Natural killer cell (primary cell): ENCODE measurements at places on chromosomes 1 and 21. TPM values are rescaled to one million over a fixed set of nuclear protein-coding genes. Genes with fewer than 3 reads are reported as not detected.
A peak's percentile ranks its signal among the peaks of the same experiment; 100 is the strongest.

DNA sequence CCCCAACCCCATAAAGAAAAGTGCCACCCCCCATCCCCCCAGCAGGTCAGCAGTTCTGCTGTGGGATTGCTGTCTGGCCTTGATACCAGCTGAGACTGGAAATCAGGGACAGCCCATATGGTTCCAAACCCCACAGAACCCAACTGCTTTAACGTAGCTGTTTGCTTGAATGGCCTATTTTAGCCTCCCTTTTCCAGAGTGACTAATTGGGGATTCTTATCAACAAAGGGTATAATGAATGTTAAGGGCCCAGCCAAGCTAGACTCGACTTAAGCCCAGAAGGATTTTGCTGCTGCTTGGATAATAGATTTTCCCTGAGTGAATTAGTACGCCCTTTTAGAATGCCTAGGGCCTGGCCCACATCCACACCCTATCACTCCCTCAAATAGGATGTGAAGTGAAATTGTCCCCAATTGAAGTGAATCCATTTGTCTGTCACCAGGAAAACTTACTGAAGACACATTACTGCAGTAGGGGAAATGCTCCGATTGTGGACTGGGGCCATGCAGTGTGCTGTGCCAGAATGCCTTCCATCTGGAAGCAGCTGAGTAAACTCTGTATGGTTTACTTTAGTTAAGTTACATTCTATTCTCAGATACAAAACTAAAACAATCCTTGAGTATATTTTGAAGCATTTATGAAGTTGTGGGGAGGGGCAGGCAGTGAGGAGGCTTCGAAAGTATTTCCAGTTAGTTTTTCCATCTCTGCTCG is 156.9 kb downstream of the DHRS3 start:
- no peaks in the 10 kb centered on the region for H3K27me3 ChIP-seq
- no peak overlapping the region for H3K4me3 ChIP-seq
- peaks cover 28% of the 10 kb centered on the region for H3K36me3 ChIP-seq
- DNase-seq: no peak
- no peak overlapping the region for H3K27ac ChIP-seq

CDA gene
- not detected for total RNA-seq

BCL2L15 gene
- 0.88 TPM for total RNA-seq

GRCh38 chr1:112923959-112924349 is 32.0 kb downstream of the SLC16A1 start:
- H3K27ac ChIP-seq: no peak overlapping the region
- H3K4me1 ChIP-seq: no peaks in the 10 kb centered on the region
- no peak overlapping the region for H3K4me3 ChIP-seq
- H3K27me3 ChIP-seq: no peaks in the 10 kb centered on the region
- H3K36me3 ChIP-seq: no peaks in the 10 kb centered on the region
- no peak for DNase-seq

- H3K4me3 ChIP-seq: no peak overlapping the region
- no peaks in the 10 kb centered on the region for H3K4me1 ChIP-seq
- H3K36me3 ChIP-seq: no peaks in the 10 kb centered on the region
- peaks cover 3% of the 10 kb centered on the region for H3K27me3 ChIP-seq
- peak; percentile 9 for DNase-seq
Measured at GRCh38 chr1:163361123-163361934, 39.6 kb downstream of the NUF2 start.

DNA sequence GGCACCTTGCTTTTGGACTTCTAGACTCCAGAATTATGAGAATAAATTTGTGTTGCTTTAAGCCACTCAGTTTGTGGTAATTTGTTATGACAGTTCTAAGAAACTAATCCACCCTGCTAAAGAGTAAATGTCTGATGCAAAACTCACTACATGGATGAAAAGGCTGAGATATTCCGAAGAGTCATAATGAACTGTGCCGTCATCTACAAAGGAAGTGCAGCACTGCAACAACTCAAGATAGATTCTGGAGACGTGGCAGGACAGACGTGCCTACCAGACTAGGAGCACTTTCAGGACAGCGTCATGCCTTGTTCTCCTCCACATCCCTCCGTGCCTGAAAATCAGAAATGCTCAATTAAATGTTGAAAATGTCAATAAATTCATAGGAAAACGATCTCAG is 24.4 kb upstream of the IRF2BP2 start:
- H3K27me3 ChIP-seq: no peaks in the 10 kb centered on the region
- no peak overlapping the region for H3K27ac ChIP-seq
- DNase-seq: no peak
- no peaks in the 10 kb centered on the region for H3K4me1 ChIP-seq
- H3K4me3 ChIP-seq: no peak overlapping the region
